ENCODE measurements at places on chromosomes 7 and 10. TPM values are rescaled to one million over a fixed set of nuclear protein-coding genes. Genes with fewer than 3 reads are reported as not detected.

- DNase-seq, result no peak
These were observed 131.8 kb upstream of the PRKCQ start for GRCh38 chr10:6711881-6712280.

DNA sequence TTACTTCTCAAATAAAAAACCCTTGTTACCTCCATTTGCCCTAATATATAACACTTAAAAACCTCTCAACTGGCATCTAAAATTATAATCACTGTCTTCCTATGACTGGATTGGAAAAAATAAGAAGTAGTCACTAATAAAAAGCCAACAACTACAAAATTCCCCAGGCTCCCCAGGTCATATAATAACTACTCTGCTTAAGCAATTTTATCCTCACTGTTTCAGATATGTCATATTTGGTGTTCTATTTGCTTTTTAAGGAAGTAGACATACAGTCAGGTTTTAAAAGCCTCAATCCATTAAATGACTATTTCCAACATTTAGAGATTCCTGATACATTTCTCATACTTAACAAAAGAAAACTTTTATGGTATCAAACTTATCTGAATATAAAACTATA is 2.4 kb downstream of the H2AZ2 start:
- no peak for DNase-seq

- DNase-seq, result no peak
These were observed 10.0 kb upstream of the TSPAN14 start for GRCh38 chr10:80444124-80444523.

The SLF2 gene
- 29.2 TPM for polyA plus RNA-seq

- DNase-seq, result no peak
These were observed 24.2 kb downstream of the ADIRF start for GRCh38 chr10:86992456-86992855.

The CBLL1 gene
- polyA plus RNA-seq, result 6.9 TPM

The ARHGAP19 gene
- 2.2 TPM for polyA plus RNA-seq

DNA sequence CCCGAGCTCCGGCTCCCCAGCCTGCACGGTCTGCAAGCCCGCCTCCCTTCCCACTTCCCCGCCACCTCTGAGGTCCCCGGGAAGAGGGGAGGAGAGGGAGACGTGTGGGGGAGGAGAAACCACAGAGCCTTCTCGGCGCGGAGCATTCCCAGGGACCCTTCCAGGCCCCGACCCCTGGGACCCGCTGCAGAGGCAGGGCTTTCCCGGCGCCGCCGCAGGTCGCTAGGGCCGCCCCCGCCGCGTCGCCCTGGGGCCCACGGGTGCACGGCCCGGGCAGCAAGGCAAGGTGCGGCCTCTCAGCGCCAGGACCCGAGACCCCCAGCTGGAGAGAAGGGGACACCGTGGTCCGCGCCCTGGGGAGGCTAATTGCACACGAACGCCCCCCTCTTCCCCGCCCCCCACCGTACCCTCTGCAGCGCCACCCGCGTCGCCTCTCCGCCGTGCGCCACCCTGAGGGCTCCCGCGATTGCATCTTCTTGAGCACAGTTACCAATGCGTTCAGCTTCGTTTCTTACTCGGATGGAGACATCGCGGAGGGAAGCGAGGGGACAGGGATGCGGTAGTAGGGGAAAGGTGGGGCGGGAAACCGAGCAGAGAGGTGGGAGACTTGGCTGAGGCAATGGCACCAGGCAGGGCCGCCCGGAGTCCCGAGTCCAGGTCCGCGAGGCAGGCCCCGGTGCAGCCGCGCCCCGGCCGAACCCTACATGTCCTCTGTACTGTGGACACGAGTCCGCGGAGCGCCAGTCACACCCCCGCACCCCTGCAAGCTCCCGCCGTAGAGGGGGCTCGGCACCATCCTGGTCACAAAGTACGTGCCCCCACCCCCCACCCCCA is 28.9 kb downstream of the SKIDA1 start:
- DNase-seq, result peak; percentile 84

DNA sequence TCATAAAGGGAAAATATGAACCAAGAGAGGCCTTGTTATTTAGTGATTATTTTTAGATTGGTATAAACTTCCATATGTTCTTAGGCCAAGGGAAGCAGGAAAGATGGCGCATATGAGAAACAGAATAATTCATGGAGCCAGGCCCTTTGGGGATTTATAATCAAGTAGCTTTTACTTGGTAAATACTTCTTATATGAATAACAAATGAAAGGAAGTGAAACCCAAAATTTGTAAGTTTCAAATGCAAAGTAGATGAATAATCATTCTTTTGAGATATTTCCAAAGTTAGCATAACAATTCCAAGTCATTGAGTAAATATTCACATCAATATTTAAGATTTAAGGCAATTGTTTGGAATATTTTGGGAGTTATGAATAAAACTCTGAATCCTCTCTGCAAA is 13.9 kb upstream of the OPTN start:
- DNase-seq, result no peak

- DNase-seq, result no peak
These were observed 6.3 kb downstream of the GHRHR start for GRCh38 chr7:30970074-30970473.

DNA sequence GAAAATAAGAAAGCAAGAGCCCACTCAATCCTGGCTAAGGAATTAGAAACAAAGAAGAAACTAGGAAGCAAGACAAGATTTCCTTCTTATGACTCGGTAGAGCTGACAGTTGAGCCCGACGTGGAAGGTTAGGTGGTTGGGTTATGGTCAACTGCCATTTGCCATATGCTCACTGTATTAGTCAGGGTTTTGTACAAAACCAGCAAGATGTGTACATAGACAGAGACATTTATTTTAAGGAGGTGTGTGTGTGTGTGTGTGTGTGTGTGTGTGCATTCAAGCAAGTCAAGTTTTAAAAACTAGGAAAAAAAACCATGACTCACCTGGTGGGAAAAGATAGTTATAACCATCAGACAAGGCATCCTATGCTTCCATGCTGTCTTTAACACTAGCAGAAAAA is 158.5 kb downstream of the VPS50 start:
- DNase-seq, result no peak

DNA sequence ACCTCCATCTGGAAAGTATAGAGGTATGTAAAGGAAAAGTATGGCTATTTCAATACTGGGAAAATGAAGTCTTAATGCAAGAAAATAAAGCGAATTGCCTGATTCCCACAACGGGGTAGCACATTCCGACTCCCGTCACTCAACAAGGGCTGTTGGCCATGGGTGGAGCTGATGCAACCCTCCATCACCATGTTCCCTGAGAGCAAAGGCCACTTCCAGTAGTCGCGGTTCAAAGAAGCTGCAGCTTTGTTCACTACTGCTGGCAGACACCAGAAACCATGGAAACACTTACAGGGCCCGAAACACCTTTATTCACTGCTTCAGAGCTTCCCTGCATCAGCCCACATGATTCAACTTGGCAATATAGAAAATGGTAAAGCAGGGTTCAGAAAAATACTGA is 44.0 kb downstream of the TMEM26 start:
- DNase-seq, result no peak

The NXPH1 gene
- polyA plus RNA-seq, result not detected

DNA sequence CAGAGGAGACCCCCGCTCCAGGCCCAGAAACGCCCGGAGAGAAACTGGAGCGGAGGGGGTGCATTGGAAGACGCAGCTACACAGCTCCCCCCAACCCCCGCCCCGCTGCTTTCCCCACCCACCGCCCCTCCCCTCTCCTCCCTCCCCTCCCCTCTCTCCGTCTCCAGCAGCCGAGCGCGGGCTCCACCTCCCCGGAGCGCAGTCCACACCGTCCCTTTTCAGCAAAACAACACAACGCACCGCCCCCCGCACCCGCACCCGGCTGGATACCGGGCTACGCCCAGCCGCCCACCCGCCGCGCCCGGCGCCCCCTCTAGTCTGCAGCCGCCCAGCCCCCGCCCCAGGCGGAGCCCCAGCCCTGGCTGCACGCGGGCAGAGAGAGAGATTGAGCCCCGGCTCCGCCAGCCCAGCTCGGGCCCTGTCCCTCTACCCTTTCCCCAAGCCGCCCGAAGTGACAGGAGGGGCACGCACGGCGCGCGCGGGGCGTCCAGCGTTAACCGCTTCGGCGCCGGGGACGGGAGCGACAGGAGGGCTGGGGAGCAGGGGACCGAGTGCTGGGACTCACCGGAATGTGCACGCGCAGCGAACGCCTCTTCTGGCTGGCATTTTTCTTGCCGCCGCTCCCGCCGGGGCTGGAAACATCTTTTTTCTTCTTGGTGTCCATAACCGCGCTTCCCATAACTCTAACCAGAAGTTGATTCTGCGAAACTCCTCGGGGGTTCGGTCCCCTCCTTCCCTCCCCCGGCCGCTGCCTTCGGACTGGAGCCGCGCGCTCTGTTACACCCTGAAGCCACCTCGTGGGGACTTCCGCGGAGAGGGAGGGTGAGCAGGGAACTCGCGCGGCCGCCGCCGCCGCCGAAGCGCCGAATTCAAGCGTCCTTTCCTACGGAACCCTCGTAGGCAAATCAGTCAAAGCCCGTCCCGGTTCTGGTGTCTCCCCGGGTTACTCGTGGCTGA is 695 bp downstream of the PRKAG2 start:
- peak; percentile 90 for DNase-seq

DNA sequence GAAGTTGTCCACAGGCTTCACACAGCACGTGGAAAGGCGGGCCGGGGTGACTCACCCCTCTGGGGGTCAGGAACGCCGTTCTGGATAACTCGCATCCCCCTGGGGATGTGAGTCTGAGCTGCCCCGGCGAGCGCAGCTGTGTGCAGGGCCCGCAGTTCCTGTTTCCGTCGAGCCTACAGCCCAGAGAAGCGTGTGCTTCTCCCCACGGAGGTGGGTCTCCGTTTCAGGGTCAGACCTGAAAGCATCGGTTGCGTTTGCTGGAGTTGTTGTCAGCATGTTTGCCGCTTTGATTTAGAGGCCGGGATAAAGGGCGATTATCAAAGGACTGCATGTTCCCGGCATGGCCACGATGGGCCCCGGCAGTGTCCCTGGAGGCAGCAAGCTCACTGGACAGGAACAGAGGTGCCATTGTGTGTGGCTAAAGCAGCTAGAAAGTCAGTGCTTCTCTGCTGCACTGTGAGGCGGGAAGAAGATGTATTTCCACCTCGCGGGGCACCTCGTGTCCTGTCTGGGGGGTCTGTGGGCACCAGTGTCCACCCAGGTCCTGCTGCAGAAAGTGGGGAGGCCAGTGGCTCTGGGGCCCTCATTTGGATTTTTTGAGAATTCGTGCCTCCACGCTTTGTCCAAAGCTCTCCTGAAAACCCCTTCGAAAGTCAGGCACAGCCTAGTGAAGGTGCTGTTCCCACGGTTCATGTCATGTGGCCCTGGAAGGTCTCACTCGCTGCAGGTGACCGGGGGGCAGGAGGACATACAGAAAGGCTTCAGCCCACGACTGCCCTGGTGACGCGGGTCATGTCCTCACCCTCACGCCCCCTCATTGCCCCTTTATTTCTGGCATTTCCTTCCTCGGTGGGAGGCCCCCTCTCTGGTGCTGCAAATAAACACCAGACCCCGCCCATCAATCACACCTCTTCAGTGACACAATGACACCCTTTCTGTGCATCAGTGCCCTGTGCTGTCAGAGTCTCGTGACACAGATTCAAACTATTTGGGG is 27.4 kb upstream of the GDI2 start:
- DNase-seq, result no peak

Measured in small intestine (tissue), 16 donors.